CD14-positive monocyte (primary cell): ENCODE measurements at places on chromosomes 5 and 9.
A peak's percentile ranks its signal among the peaks of the same experiment; 100 is the strongest.

GRCh38 chr5:149089796-149090195 is 26.9 kb upstream of the SH3TC2 start:
- DNase-seq: no peak

DNA sequence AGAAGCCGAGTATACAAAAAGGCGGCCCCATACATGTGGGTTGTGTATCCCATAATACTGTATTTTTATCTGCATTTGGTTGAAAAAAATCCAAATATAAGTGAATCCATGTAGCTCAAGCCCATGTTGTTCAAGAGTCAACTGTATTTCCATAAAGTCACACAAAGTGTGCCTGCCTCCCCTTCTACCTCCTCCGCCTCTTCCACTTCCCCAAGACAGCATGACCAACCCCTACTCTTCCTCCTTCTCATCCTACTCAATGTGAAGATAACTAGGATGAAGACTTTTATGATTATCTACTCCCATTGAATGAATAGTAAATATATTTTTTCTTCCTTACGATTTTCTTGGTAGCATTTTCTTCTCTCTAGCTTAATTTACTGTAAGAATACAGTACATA is 92.7 kb downstream of the RFX3 start:
- DNase-seq: no peak

DNA sequence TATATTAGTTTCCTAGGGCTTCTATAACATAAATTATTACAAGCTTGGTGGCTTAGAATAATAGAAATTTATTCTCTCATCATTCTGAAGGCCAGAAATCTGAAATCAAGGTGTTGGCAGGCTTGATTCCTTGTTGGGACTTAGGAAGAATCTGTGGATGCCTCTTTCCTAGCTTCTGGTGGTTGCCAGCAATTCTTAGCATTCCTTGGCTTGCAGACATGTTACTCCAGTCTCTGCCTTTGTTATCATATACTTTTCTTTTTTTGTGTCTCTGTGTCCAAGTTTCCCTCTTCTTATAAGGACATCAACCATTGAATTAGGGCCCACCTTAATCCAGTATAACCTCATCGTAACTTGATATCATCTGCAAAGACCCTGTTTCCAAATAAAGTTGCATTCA is 31.4 kb downstream of the CTNNA1 start:
- no peak for DNase-seq

DNA sequence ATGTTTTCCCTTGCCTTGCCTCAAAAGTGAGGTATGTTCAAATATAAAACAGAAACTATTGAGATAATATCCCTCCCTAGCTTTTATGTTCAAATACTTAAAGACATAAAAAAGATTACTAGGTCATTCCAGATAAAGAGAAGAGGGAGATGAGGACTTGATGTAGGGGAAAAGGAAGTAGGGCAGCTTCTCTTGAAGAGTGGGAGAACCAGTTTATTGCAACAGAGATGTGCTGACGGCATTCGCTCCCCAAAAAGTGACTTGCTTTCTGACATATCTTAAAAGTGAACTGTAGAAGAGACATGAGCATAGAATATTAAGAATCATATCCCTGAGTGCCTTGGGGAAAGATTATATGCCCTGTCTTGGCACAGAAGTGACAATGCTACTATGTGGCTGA is 330.2 kb upstream of the NREP start:
- no peak for DNase-seq

- DNase-seq: no peak
These were observed 5.0 kb downstream of the DIRAS2 start for GRCh38 chr9:90637626-90638025.

DNA sequence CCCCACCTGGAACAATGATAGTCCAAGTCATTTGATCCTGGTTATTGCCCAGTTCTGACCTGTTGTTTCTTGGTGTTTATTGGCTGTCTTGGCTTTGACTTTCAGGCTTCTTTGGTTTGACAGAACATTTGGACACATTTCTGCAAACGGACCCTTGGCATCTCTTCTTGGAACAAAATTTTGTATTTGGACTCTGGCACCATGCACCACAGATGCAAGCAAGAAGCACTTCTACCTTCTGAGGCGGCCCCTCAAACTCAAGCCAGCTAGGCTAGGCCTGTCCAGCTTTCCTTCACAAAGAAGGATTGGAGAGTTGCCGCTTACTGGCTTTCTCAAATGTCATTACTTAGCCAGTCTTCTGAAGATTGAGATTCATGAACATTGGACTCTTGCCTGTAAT is 23.1 kb upstream of the FGF10 start:
- no peak for DNase-seq

GRCh38 chr9:37414503-37414943 is 8.0 kb upstream of the GRHPR start:
- DNase-seq: no peak

- DNase-seq: no peak
These were observed 13.3 kb upstream of the HSDL2 start for GRCh38 chr9:112366591-112366990.

GRCh38 chr9:3962496-3962895 is 337.4 kb downstream of the GLIS3 start:
- DNase-seq: no peak

DNA sequence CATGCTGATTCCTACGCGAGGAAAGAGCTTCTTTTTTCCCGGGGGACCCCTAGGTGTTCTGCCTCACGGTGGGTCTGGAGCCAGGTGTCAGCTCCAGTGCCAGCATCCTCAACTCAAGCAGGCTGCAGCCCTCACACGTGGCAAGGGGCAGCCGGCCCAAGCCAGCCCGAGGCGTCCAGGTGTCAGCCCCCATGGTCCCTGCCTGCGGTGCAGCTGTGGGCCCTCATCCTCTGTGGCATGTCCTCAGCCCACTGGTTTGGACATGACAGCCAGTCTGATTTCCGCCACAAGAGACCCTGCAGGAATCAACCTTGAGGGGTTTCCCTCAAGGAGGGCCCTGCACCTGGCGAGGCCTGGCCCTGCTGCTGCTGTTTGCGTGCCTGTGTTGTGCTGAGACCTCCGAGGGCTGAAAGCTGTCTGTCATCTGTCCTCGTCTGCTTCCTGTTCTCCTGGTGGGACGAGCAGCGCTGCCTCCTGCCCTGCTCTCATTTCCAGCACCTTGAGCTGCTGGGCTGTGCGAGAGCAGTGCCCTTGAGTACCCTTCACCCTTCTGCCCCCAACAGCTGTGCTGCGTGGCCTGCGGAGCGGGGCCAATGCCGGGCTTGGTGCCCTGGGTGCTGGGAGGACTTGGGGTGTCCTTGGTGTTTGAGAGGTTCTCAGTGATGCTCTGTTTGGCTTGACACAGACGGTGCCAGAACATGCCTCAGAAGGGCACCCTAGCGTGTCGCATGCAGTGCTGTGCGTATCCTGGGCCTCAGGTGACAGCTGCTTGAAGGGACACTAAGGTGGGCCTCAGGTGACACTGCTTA is 137.6 kb downstream of the CACNA1B start:
- no peak for DNase-seq

DNA sequence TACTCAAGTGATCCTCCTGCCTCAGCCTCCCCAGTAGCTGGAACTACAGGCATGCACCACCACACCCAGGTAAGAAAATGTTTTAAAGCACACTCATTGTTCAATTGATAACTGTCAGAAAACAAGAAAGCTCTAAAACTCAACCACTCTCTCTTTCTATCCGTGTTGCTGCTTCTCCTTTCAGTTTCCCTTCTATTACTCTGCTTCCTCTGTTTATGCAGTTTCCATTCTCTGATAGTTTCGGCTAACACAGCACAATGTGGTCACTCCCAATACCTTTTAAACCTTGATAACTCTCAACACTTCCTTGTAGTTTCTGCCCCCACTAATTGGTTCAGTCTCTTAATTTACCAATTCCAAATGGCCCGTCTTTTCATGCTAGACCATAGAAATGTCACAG is 59.2 kb upstream of the NR4A3 start:
- DNase-seq: peak; percentile 6

- peak; percentile 13 for DNase-seq
These were observed 92.7 kb downstream of the VCAN start for GRCh38 chr5:83564069-83564749.

DNA sequence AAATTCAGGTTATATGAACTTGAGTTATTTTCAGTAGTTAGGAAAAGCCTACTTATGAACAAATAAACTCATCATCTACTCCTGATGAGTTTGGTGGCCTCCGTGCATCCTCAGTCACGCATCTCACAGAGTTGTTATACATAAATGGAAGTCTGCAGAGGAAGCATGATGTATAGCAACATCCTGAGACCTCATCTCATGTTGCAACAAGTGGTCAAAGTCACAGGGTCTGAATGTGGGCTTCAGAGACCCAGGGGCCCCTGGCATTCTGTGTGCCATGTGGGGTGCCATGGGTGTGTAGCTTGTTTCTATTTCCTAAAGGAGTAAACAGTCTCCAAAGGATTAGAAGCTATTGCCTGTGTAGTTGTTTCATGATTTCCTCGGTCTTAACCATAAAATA is 216.5 kb downstream of the IRX2 start:
- no peak for DNase-seq

DNA sequence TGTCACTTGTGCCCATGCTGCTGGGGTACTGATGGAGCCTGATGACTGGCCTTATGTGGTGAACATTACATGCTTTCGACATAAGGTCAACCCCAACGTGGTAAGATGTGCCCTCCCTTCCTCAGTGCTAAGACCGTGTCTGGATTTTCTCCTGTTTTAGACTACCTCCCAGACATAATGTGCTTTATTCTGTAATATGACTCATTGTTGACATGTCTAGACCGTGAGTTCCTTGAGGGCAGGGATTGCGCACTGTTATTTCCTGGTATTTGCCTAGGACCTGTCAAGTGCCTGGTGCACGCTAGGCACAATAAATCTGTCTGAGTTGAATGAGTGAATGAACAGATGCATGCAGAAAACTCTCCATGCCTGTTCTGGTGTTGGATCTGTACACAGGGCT is 346.0 kb downstream of the KDM4C start:
- DNase-seq: no peak

DNA sequence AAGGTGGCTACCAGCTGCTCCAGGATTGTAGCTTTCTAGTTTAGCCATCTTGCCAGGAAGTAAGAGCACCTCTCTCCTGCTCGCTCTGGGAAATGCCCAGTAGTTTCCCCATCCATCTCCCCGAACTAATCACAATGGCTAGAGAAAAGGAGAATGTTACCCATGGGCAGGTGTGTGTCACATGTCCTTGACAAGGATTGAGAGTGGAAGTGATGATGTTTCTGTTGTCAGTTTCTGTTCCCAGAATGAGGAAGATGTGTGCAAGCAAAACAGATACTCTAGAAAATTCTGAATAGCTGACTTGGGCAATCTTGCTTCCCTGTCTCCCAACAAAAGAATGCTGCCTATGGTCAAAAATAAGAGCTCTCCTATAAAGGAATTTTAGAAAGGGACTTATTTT is 429.5 kb downstream of the EBF1 start:
- DNase-seq: no peak

GRCh38 chr5:147327421-147327820 is 92.6 kb downstream of the STK32A start:
- DNase-seq: no peak

- peak; percentile 79 for DNase-seq
These were observed 5.1 kb downstream of the MGAT4B start for GRCh38 chr5:179801304-179802206.

GRCh38 chr5:180658774-180659564 is 9.6 kb upstream of the FLT4 start:
- no peak for DNase-seq

DNA sequence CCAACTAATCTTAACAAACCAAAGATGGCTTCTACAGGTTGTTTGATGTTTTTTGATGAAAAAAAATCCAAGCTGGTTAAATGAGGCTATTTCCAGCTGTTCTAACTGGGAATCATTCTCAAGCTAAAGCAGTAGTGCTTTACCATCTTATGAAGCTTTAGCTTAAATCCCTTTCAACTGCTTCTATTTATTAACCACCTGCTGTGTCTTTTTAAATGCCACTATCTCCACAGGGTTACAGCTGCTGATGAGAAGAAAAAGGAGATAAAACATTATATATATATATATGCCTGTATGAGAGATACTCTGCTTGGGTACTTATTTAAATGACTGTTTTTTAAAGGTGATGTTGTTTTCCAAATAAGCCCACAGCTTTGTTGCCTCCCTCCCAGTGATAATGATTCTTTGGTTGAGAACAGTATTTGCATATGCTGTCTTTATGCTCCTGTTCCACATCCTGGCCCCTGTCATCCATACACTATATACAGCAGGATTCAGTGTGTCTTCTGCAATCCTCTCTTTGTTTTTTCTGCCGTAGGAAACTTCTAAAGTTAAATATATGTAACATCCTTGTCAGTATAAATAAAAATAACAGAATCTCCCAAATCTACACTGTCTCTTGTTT is 164.0 kb downstream of the PAM start:
- no peak for DNase-seq

DNA sequence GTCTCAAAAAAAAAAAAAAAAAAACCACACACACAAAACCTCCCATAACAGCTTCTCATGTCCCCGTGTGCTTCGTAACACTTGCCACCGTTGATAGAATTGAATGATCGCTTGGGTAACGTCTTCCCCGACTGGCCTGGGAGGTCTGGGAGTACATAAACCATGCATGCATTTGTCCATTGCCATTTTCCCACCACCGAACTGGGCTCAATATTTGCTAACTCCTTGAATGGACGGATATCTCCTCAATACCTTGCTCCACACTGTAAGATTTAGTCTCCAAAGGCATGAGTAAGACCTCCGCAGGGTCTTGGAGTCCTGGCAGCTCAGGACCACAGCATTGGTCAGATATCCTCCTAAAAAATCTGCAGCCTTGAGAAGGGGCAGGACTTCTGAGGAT is 3.2 kb upstream of the P4HA2 start:
- DNase-seq: no peak
